Dermis lymphatic vessel endothelial cell (primary cell): ENCODE measurements at places on chromosomes 1 and 21. TPM values are rescaled to one million over a fixed set of nuclear protein-coding genes. Genes with fewer than 3 reads are reported as not detected.

Gene LPAR3
- total RNA-seq: 0.09 and 0.11 TPM in 2 replicates

Gene SCNM1
- total RNA-seq: 15.5 and 18.8 TPM in 2 replicates

Gene B3GALT5
- total RNA-seq: not detected in 2 replicates

Gene TMPRSS3
- total RNA-seq: not detected in 2 replicates

Gene OR2T35
- not detected in 2 replicates for total RNA-seq

Gene SNAP47
- 30.7 and 32.7 TPM in 2 replicates for total RNA-seq

Gene DNTTIP2
- 16.1 and 23.2 TPM in 2 replicates for total RNA-seq
